ENCODE measurements at places on chromosomes 6 and 20.

GRCh38 chr6:127494240-127494767 lies 24.8 kb downstream of the MTCL3 start:
- no peak for DNase-seq

- DNase-seq: no peak
These were observed 108.5 kb upstream of the ARMC2 start for GRCh38 chr6:108739496-108740330.

GRCh38 chr20:15976047-15976736 lies 597.1 kb downstream of the KIF16B start:
- DNase-seq: no peak

DNA sequence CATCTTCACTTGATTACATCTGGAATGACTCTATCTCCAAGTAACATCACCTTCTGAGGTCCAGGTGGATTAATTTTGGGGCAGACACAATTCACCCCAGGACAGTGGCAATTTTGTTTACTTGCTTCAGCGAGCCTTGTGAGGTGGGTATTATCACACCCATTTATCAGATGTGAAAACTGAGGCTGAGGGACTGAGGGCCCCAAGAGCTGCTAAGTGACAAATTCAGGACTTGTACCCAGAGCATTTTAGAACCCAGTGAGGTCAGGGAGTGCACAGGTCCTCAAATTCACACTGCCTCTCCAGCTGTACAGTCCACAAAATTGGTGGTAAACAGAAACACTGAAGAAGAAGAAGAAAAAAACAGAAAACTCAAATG lies 125.2 kb upstream of the PMEPA1 start:
- DNase-seq: no peak

DNA sequence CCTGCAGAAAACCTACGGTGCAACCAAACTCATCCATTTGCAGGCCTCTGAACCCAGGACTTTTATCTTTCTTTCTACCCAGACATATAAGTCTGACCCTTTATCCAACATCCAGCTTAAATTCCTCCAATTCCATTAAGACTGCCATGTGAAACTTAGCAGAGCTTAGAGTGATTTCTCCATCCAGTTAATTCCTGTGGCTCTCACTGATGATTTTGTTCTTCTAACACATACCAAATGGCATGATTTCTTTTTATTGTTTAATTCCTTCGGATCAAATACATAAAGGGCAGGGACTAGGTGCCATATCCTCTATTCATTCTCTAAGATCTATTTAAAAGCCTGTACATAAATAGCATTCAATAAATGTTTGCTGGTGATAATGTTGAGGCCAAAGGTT lies 92.9 kb downstream of the TASP1 start:
- no peak for DNase-seq
